ENCODE measurements at places on chromosomes 16 and 17.

DNA sequence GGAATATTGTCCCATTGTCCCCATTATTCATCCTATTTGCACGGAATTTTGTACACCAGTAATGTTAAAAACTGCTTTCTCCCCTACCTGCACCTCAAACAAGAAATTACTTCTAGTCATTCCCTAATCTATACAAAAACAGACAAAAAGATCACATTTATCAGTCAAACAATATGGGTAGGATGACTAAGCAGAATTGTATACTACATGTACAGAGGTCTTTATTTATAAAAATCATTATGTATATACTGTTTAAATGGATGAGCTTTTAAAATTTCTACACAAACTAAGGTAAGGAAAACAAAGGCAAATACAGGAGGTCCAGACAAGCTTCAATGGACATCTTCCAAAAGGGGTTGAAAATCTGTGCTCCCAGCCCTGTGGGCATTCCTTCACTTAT, 137.7 kb downstream of the CEP112 start:
- DNase-seq: no peak

- no peak for DNase-seq
Observed at GRCh38 chr16:55323637-55324271, at the start of gene IRX6. IRX6 (plus strand) TSS chr16:55324203; CDS start chr16:55325092, 889 bp downstream.

- no peak for DNase-seq
Observed at GRCh38 chr17:78973196-78973595, 6.5 kb downstream of the LGALS3BP start.

DNA sequence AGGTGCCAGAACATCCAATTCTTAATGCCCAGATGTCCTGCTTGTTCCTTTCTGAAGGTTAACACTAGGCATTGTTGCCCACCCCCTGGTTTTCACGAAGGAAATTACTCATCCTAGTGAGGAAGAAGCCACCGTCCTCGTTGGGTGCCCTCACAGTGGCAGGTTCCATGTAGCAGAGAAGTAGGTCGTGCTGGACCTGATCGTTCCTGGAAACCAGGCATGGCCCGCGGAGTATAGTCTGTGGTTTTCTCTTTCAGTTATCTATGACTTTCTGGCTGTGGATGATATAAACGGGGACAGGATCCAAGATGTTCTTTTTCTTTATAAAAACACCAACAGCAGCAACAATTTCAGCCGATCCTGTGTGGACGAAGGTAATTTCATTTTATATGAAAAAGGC, 16.5 kb downstream of the RGS11 start:
- DNase-seq: no peak

DNA sequence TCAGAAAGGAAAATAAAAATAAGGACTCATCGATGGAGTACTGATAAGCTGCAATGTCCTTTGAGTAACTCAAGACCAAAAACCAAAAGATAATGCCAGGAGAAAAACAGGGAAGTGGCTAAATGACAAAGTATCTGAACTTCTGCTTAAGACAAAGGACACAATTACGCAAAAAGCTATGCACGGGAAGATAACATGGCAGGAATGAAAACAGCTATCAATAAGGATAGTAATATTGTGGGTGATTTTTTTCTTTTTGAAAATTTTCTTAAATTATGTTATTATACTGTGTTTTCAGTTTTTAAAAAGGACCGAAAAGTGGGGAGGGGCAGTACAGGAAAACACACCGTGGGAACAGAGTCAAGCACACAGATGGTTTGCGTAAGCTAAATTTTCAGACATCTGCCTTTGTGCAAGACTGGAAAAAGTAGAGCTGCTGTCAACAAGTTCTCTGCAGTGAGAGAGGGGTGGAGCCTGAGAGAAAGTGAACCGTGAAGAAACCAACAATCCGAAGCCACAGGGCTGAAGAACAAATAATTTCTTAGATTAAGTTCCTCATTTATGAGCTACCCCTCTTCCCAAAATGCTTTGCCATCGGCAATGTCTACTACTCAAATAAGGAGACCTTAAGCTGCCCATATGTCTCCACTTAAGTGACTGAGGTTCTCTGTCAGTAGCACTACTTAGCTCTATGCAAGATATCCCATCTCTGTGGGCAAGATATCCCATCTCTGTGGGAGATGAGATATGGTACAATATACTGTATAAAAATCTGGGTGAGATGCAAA, 99.9 kb upstream of the CORO6 start:
- DNase-seq: peak; percentile 18

DNA sequence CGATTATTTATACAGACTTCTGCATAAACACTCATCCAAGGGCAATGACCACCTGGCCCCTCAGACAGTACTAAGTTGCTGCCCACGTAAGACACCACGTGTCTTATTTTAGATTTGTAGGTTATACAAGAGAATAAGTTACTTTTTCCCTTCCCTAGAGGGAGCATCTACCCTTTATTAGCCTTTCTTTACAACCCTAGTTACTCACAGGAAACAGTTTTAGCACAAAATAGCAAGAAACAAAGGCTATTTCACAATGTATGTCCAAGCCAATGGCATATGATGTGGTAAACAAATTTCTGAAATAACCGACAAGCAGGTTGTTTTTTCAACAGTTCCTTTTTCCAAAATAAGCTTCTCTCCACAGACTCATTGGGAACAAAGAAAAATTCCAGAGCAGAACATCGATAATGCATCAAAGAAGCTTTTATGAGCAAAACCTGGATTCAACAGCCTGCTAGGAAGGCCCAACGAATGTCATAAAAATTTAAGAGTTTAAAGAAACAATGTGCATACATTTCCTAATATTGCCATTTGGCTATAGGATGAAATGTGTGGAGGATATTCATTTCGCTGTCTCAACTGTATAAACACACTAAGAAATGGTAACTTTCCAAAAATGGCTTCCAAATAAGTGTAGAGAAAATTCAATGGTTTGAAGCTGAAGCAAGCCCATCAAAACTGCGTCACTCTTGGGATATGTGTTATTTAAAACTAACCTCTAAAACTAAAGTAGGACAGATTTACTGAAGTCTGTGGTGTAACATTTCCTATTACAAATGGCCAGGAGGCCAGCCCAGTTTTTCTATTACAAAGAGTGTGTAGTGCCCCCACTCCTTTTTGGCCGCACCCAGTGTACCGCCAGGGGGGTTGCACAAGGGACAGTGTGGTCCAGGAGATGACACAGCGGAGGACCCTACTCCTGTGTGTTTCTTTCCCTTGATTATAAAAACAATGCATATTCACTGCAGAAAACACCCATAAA, 50.4 kb upstream of the ERN1 start:
- no peak for DNase-seq

DNA sequence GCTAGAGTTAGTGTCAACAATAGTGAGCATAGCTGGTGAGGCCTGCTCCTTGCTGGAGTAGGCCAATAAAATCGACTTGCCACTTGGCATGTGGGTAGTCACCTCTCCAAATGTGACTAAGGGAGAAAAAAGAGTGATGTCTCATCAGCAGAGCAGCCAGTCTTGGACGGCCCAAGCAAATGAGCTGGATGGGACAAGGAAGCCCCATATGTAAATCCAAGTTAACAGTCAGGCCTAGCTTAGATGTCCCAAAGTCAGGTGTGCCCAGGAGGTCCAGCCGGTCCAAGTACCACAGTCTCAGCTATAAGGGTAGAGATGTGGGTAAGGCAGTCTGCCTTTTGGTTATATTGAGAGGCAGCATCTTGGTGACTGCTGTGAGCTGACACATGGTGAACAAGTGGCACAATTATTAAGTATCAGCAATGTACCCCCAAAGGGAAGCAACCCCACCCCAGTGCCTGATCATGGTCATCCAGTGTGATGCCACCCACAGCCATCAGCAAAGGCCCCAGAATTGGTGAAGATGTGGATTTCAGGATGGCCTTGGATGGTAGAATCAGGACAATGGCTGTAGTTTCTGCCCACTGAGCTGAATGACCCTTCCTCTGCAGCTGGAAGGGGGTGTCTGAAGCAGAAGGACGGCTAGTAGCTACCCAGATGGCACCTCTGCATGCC, 83.4 kb downstream of the TNFRSF13B start:
- no peak for DNase-seq

DNA sequence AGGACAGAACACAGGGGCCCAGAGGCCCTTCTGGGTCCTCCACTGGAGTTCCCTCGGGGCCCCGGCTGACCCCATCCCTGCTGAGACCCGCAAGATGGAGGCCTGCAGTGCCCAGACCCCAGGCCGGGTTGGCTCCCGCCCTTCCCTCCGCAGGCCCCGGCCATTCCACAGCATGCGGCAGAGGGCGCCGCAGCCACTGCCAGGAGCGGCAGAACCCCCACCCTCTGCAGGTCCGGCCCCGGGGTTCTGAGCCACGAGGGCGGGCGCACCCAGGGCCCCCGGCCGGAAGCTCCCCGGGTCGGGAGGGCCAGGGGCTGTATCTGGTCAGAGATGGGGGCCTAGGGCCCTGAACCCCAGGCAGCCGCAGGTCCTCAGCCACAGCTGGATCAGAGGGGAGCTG, 2.4 kb upstream of the PERCC1 start:
- DNase-seq: peak; percentile 48

DNA sequence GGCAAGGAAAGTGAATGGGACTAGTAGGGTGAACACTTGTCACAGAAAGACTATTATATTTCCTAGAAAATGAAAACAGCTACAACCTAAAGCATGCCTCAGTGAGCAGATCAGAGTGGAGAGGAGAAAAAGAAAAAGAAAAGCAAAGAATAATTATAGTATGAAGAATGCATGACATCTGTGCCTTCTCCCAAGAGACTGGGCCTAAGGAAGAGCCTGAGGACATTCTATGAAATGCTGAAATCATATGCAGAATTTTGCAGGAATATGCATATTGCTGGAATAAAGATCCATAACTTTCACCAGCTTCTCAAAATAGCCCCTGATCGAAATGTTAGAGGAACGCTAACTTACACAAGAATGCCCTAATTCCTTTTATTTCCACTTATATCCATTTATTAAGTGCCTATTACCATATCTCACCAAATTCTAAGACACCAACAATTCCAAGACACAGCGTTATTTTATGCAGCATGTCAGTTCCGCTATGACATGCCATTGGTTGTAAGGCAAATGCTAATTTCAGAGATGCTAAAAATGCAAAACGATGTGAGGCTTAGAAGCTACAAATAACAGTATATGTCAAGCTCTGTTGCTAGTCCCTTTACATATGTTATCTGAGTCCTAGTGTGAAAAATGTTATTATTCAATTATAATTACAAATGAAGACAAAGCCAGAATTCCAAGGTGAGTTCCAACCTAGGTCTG, 171.0 kb downstream of the SLC39A11 start:
- no peak for DNase-seq

DNA sequence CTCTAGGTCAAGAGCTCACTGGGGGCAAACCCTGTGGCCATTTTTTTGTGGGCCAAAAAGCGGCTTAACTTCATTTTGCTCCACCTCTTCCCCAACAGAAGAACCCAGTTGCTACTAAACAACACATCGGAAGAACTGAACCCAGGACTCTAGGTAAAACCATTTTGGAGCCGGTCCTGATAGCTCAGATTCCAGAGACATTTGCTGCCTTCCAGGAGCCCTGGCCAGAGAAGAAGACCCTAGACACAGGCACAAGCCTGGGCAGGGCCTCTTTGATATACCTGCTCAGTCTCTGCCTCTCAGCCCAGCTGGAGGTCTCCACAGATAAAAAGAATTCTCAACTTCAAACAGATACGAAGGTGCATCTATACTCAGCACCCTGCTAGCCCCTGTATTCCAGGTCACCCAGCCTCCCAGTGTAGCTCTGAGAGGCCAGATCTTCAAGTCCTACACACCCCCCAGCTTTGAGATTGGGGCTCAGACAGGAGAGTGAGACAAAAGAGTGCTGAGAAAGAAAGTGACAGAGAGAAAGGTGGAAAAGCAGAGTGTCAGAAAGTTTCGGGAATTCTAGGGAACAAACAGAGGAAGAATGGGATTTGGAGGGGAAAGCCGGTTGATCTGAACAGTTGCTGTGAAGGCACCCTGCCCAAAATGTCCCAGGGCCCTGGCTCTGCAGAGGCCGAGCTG, 6.6 kb upstream of the HOXB9 start:
- DNase-seq: no peak

DNA sequence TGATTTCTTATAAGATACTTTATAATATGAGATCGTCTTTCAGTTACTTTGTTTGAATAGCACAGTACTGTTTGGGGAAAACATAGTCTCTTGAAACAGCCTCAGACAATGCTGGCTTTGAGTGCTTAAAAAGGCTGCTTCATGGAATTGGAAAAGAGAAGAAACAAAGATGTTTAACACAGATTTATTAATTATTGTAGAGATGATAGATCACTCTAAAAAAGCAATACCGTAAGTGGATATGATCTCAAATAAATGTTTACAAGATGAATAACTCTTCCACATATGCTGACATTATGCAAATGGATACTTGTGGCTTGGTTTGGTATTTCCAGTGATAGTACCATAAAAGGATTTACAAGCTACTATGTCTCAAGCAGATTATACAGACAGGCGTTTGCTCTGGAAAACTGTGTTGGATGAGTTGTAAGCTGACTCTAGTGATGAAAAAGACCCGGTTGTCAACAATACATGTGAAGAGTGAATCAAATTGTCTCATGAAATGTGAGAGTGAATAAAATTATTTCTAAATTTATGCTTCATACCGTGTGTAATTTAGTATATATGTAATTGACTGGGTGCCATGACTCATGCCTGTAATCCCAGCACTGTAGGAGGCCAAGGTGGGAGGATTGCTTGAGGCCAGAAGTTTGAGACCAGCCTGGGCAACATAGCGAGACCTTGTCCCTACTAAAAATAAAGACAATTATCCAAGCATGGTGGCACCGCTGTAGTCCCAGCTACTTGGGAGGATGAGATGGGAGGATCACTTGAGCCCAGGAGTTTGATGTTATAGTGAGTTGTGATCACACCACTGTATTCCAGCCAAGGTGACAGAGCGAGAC, 105.4 kb downstream of the FTO start:
- DNase-seq: no peak

DNA sequence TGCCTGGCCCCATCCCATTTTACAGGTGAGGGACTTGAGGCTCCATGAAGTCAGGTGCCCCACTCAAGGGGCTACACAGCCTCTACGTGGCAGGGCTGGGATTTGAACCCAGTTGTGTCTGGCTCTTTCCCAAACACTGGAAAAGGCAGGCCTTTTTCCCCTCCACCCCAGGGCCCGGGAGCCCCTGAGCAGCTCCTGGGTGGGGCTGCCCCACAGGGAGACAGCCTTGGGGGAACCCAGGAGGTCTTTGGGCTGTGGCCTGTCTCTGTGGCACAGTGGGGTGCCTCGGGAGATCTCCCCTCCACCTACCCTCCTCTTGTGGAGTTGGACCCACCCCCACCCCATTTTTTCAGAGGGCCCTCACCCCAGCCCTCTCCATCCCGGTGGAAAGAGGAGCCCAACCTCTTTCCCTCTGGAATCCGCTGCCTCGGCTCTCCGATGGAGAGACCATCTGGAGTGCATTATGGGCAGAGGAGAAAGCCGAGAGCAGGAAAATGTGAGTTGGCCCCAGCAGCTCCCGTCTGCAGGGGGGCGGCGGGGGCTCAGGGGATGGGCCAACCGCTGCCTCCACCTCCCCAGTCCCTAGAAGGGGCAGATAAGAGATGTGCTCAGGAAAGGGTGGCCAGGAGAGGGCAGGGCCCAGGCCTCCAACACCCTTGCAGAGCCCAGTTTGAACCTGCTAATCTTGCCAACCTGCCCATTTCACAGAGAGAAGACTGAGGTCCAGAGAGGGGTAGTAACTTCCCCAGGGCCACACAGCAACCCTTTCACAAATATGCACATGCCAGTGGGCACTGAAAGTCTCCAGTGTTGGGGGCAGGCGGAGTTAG, 15.4 kb upstream of the TMEM92 start:
- DNase-seq: no peak

GRCh38 chr17:45246861-45247428, 14.9 kb downstream of the SPATA32 start:
- DNase-seq: no peak

- DNase-seq: no peak
Observed at GRCh38 chr17:49197346-49197998, 12.9 kb downstream of the GNGT2 start.

- DNase-seq: no peak
Observed at GRCh38 chr16:7148606-7149005, 184.0 kb upstream of the RBFOX1 start.

Measured in CD8-positive, alpha-beta T cell (primary cell).